ENCODE measurements at places on chromosomes 6 and 20.

- no peak for DNase-seq
Observed at GRCh38 chr6:111674883-111675282, 69.2 kb upstream of the TRAF3IP2 start.

DNA sequence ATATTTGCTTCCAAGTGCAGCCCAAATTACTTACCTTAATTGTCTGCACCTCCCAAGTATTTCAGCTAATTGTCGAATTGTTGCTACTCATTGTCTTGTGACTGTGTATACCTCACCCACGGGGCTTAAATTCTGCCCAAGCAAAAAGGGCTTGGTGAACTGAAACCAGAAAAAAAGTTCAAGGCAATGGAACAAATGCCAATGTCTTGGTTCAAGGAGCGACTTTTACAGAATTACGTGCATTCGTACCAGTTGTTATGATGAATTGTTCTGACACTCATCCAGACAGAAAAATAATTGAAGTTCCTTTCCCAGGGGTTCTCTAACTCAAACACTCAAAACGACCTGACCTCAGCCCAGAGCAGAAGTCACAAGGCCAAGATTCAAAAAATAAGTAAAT lies 13.9 kb upstream of the PXDC1 start:
- no peak for DNase-seq

DNA sequence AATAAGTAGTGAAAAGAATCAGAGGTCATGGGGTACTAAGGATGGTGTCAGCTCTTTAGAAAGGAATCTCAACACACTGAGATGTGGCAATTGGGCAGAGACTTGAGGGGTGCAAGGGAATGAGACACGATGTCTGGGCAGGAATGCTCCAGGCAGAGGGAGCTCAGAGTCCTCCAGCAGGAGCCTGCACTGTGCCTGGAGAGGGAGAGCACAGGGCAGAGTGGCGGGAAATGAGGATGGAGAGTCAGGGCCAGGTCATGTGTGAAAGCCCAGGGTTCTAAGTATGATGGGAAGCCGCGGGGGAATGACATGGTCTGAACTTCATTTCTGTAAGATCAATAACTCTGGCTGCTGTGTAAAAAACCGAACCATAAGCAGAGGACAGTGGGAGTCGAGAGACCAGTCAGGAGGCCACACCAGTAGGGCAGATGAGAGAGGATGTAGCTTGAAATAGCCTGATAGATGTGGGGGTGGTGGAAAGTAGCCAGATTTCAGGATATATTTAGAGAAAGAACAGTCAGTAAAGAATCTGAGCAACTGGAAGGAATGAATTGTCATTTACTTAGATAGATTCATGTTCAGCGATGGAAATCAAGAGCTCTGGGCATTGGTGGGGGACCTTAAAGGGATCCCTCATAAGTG lies 133.4 kb upstream of the DTNBP1 start:
- no peak for DNase-seq

DNA sequence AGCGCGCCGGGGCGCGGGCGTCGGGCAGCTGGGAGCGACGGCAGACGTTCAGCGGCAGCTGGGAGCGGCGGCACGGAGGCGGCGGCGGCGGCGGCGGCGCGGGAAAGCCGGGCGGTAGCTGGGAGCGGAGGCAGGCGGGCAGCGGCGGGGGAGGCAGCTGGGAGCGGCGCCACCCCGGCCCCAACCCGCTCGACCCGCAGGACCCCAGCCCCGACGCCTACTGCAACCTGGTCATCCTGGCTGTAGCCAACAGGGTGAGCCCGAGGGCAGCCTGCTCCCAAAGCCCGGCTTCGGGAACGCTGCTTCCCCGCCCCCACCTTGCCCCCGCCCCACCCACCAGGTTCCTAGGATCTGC lies 8.9 kb downstream of the CCM2L start:
- DNase-seq = peak; percentile 41

DNA sequence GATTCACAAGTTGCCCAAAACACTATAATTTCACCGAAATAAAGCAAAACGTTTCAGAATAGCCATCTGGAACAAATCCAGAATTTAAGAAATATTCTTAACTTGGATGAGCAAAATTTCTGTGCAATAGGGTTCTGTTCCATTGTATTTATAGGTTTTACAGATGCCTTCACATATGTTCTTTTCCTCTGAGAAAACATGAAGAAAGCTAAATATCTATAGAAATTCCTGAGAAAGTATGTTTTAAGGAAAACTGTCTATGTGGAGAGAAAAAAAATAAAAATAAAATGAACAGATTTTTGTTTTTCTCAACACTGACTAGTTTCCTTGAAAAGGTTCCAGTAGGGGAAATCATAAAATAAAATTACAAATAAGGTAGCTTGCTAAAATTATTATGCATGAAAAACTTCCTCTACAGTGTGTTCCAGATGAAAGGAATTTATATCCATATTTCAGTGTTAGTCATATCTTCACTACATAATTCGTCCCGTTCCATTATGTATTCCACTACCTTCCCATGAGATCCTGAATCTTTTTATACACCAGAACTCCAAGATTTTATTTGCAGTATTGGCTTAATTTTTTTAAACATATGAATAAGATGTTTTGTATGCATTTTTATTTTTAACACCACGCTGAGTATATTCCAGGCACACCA lies 42.4 kb upstream of the TMX4 start:
- DNase-seq = no peak

GRCh38 chr20:63230800-63231268 lies 4.9 kb upstream of the BIRC7 start:
- peak; percentile 85 for DNase-seq

GRCh38 chr6:15500901-15501825 lies 161.7 kb downstream of the DTNBP1 start:
- DNase-seq = no peak

DNA sequence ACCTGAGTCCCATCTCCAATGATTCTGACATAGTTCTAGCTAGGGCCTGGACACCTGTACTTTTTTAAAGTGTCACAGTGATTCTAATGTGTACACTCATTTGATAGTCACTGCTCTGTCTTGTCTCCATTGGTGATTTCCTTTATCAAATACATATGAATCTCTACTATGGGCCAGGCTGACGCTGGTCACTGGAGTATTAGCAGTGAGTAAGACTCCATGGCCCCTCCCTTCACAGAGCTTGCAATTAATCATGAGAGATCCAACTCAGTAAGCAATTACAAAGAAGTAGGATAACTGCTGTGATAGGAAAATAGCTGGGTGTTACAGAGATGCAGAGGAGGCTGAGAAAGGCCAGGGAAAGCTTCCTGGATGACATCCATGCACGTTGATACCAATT lies 19.3 kb upstream of the SASH1 start:
- peak; percentile 69 for DNase-seq

DNA sequence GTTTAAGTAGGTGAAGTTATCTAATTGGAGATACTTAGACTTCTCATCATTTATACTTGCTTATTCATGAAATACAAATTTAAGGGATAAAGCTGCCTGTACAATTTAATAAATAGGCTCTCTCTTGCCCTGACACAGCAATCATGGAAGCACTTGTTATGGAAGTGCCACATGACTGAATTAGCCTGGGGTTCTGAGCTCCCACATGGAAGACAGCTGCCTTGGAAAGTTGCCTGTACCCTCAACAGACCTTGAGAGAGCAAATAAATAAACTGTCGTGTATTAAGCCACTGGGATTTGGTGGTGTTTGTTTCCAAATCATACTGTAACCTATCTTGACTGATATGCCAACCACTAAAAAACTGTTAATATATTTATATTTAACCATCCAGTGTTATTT lies 87.0 kb upstream of the RSPO3 start:
- DNase-seq = no peak

DNA sequence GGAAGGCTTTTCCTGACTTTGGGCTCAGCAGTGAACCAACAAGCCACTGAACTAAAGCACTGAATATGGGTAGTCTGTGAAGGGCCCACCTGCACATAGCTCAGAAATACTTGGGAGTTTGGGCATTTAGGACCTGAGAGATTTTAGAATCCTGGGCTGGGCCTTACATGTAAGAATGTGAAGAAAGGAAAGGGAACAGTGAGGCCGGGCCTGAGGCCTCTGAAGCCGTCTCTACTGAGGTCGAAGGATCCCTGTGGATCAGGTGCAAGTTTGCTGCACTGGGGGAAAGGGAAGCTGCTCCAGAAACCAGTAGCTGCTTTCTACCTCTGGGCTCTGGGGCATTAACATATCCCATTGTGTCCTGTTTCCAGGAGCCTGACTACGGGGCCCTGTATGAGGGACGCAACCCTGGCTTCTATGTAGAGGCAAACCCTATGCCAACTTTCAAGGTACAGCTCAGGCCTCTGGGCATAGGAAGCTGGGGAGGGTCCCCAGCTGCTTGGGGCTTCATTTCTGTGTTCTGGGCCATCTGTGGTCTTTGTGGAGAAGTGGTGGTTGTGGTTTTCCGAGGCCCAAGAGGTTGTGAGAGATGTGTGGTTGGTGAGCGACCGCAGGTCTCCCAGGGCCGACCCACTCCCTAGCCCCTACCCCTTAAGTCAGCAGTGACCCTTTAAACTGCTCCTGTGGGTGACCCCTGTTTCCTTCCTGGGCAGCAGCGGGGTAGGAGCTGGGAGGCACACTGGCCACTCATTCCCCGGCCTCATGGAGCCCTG lies 30.3 kb downstream of the PLCG1 start:
- DNase-seq = no peak

GRCh38 chr6:37788259-37788658 lies 31.3 kb upstream of the ZFAND3 start:
- no peak for DNase-seq

DNA sequence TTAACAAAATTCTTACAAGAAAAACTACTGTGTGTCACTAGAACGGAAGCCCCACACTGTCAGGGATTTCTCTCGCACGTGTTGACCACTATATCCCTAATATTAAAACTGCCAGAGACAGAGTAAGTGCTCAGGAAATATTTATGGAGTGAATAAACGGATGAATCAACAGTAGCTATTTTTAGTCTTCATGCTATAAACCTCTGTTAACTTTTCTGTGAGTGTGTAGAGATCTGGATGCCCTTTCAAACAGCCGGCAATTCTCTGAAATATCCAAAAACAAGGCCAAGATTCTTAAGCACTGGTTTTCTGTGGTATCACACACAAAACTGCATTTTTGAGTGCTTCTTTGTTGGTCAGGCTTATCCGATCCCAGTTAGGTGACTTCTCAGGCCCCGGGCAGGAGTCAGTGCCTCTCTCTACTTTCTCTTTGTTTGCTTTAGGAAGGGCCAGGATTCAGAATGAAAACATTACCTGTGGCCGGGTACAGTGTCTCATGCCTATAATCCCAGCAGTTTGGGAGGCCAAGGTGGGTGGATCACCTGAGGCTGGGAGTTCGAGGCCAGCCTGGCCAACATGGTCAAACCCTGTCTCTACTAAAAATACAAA lies 15.7 kb downstream of the ATP9A start:
- DNase-seq = peak; percentile 72

DNA sequence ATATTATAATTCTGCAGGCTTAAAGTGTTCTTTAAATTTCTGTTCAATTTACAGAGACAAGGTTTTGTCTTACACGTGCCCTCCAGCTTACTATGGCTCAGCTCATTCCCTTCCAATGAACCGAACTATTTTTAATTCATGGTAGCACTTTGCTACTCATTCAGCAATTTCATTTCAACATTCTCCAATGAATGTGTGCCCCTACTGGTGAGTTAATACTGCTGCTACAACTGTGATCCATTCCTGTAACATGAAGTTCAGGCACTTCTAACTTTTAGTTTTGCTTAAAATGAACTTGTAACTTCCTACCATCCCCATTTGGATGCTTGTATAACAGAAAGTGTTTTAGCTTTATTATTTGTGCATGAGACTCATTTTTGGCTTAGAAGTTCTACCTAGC lies 99.7 kb downstream of the F13A1 start:
- no peak for DNase-seq

GRCh38 chr6:2848851-2849250 lies 7.2 kb upstream of the SERPINB1 start:
- DNase-seq = no peak

DNA sequence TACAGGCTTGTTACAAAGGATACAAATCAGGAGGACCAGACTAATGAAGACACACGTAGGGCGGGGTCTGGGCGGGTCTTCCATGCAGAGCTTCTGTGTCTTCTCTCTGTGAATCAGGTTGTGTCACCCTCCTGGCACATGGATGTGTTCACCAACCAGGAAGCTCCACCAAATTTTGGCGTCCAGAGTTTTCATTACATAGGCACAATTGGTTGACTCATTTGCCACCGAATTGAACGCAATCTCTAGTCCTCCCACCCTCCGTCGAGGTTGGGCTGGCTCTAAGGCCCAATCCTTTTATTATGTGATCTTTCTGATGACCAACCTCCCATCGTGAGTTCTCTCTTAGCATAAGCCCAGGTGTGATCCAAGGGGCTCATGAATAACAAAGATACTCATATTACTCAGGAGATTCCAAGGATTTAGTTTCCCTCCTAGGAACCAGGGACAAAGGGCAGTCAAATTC lies 36.3 kb upstream of the DDR1 start:
- no peak for DNase-seq

GRCh38 chr6:128131036-128131435 lies 230.2 kb upstream of the THEMIS start:
- DNase-seq = no peak

DNA sequence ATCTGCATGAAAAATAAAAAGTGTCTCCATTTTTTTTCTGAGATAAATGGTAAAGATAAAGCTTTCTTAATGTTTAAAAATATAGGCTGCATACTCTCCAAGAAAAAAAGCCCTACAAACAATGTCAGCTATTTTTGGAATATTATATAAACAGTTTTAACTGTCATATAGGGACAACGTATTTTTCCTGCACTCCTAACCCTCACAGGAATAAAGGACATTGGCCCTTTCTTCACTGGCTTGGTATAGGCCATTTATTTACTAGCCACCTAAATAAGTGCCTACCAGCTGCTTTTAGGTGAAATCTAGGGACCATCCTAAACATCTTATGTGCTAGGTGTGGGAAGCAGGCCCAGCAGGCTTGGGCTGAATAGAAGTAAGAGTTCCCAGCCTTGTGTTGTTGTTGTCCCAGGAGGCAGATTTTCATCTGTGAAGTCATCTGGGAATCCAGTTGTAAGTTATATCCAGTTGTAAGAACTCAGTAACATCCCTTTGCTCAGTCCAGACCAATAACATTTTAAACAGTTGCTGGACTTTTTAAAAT lies 21.3 kb downstream of the FOXO3 start:
- DNase-seq = no peak

DNA sequence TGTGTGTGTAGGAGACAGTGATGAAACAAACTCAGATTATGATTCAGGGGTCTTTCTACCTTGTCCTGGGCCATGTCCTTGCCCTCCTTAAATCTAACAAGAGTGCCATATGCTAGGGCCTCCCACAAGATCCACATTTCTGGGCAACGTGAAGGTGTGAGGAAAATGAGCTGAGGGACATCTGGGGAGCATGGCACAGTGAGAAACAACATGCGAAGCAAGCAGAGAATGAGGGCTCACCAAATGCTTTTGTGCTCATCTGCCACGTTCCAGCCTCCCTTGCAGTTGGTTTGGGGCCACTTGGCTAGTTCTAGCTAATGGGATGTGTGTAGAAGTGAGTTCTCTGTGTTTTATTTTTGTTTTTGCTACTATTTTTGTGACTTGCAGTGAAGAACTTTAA lies 21.4 kb upstream of the RNF182 start:
- DNase-seq = no peak
